Glutamatergic neuron (in vitro differentiated cells): ENCODE measurements at places on chromosomes 16 and 17. TPM values are rescaled to one million over a fixed set of nuclear protein-coding genes. Genes with fewer than 3 reads are reported as not detected.
A peak's percentile ranks its signal among the peaks of the same experiment; 100 is the strongest.

RPH3AL gene
- 22.3 TPM for total RNA-seq

SLC6A4 gene
- not detected for total RNA-seq

OTOA gene
- not detected for total RNA-seq

KRT31 gene
- total RNA-seq, result not detected

- DNase-seq, result no peak
Observed at GRCh38 chr16:11145819-11146211, 110.2 kb downstream of the SOCS1 start.

DNA sequence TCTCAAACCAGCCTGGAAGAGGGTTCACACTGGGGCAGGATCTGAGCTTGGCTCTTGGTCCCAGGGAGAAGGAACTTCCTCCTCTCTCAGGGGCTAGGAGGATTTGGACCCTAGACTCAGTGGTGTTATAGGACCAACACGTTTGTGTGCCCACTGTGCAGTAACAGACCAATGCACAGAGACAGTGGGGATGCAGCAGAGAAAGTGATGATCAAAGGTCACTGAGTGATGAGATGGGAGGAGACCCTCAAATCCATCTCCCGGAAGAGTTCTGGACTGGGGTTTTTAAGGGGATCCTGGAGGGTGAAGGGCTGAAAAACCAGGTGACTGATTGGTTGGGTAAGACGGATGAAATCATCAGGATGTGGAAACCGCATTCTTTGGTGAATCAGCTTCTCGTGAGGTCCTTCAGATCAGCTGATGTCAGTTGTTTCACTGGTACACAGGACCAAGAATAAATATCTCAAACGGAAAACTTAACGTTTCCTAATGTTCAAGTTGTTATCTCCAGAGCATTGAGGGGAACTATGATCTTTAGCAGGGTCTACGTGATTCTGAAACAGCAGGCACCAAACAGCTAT lies 3.3 kb upstream of the VAC14 start:
- no peak for DNase-seq

- DNase-seq, result peak; percentile 60
Observed at GRCh38 chr16:87392821-87393679, 914 bp downstream of the MAP1LC3B start.
